ENCODE measurements at places on chromosomes 5 and 9.

GRCh38 chr9:89453452-89453851 is 44.5 kb downstream of the SEMA4D start:
- no peak for DNase-seq

GRCh38 chr5:151236888-151237287 is 13.0 kb upstream of the CCDC69 start:
- no peak for DNase-seq

DNA sequence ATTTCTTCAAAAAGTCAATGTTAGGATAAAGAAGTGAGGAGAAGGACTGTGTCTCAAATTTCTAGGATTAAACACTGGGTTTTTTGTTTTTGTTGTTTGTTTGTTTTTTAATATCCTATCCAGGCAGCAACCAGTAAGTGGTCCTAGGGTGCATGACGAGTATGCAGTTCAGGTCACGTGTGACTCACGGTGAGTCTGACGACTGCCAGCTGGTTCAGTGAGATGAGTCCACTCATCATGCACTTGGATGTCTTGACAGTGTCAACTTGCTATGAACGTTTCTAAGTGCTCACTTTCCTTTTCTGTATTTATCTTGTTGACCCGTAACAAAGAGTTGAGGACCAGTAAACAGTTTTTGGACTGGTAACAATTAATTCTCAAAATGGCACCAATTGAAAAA is 32.7 kb downstream of the ATG10 start:
- no peak for DNase-seq

- no peak for DNase-seq
Observed at GRCh38 chr9:69218166-69218565, 44.1 kb downstream of the TJP2 start.

DNA sequence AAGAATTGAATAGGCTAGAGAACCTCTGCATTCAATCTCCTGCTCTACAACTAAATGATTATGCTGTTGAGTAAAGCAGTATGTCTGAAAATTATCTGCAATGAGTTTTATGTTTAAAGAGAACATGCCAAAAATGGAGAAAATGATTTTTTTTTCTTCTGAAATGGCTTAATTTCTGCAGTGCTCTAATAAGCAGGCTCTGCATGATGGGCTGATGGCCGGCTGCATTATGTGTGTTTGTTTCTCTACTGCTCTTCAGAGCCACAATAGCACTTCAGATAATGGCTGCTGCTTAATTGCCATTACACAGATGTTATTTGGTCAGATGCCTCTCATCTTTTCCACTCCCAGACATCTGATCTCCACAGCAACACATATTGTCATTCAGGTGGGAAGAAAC is 286.4 kb upstream of the DMAC1 start:
- no peak for DNase-seq

GRCh38 chr5:1053391-1054017 is 44.9 kb downstream of the NKD2 start:
- DNase-seq: no peak

DNA sequence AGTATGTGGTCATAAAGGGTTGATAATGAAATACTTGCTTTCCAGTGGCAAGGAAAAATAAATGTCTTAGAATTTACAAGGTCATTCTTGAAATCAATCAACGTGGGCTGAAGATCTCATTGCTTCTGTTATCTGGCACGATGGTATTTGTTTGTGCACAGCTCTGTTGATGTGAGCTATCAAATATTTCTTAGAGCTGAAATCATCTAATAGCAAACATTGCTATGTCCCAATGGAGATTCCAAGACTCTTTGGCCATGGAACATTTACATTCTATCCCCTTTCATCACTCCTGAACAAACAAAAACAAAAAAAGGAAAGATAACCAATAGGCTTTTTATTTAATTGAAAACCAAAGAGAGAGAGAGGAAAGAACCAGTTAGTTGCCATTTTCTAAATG is 111.5 kb upstream of the CCDC152 start:
- no peak for DNase-seq

DNA sequence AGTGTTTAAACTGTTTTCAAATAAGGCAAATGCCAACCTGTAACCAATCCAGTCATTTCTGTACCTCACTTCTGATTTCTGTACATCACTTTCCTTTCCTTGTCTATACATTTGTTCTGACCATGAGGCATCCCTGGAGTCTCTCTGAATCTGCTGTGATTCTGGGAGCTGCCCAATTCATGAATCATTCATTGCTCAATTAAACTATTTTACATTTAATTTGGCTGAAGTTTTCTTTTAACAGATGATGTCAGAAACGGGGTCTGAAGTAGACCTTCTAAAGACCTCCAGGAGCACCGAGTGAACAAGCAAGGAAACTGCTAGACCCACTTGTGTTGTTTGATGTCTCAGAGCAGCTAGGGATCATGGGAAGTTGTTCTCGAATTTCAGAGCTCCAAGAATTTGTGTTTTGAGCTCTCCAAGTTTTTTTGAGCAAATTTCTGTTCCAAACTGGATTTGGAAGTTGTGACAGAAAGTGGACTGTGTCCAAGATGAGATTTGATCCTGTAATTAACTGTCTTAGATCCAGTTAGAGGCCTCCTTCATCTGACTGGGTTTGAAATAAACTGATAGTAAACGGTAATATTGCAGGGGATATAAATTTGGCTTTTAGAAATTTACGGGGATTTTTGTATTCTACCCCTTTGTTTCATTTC is 490.8 kb upstream of the ST8SIA4 start:
- no peak for DNase-seq

DNA sequence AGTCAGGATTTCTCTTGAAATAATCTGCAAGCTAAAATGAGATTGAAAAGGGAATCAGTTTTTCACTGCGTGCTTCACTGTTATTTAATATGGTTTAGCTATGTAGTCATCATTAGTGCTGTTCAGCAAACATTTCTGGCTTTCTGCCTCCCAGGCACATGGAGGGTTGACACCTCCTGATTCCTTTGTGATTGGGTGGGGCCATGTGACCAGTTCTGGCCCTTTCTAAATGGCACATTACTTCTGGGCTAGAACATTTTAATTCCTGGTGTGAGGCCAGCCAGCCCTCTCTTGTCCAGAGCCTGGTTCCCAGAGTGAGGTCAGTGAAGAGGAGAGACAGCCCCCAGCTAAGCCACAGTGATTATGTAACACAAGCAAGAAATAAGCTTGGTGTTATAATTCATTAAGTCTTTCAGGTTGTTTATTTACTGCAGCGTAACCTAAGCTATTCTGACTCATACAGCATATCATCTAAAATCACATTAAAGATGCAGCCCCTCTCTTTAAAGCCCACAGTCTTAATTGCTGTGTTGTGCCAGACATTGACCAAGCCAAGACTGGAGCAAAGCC is 17.4 kb upstream of the ARSI start:
- no peak for DNase-seq

DNA sequence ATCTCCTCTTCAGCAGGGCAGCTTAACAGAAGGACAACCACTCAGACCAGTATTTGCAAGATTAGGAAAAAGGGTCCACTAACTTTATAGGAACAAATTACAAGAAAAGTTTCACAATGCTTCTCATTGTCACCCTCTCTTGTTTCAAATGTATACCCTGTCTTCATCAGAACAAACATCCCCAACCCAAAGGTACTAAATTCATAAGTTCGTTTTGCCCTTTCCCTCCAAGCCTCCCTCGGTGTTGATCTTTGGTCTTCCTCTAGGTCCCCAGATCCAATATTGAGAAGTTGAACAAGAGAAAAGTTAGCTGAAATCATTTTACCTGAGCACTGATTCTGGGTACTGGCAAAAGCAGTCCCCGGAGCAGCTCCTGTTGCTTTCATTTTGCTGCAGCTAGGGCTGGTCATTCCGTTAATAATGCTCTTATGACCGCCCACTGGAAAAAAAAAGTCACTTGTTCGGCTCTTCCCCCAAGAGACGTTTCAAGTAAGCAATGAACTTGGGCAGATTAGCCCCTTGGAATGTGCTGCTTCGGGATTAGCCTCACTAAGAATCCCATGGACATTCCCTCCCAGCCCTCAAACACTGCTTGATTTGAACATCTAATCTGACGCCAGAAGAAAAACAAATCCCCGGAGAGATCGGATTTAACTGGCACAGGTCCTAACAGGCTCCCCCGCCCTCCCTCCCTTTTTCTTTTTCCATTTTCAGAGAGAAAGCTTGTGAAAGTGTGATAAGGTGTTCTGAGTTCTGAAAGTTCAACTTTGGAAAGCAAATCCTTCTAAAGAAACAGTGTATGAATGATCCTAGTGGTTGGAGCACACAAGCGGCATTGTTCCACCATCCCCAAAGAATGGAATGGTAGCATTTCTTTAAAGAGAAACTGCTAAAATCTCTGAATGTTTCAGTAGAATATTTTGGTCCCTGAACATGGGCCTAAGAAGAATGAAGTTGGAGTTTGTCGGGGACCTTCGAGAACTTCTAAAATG is 252.5 kb downstream of the TRPM3 start:
- DNase-seq: no peak
